ENCODE measurements at places on chromosomes 6 and 20. TPM values are rescaled to one million over a fixed set of nuclear protein-coding genes. Genes with fewer than 3 reads are reported as not detected.

Gene NRSN1
- not detected for total RNA-seq

Gene SOX4
- 1.6 TPM for total RNA-seq

Gene NKX2-4
- not detected for total RNA-seq

GRCh38 chr6:39794231-39794630 is 2.1 kb downstream of the DAAM2 start:
- no peak for DNase-seq
- no peak overlapping the region for H3K27ac ChIP-seq
- H3K4me1 ChIP-seq = no peaks in the 10 kb centered on the region
- no peaks in the 10 kb centered on the region for H3K36me3 ChIP-seq
- H3K27me3 ChIP-seq = peaks cover 37% of the 10 kb centered on the region
- H3K4me3 ChIP-seq = no peak overlapping the region

GRCh38 chr6:53009511-53009910 is 14.4 kb upstream of the GSTA4 start:
- no peaks in the 10 kb centered on the region for H3K27me3 ChIP-seq
- H3K36me3 ChIP-seq = peaks cover 21% of the 10 kb centered on the region
- no peak overlapping the region for H3K4me3 ChIP-seq
- DNase-seq = no peak
- H3K4me1 ChIP-seq = no peaks in the 10 kb centered on the region

DNA sequence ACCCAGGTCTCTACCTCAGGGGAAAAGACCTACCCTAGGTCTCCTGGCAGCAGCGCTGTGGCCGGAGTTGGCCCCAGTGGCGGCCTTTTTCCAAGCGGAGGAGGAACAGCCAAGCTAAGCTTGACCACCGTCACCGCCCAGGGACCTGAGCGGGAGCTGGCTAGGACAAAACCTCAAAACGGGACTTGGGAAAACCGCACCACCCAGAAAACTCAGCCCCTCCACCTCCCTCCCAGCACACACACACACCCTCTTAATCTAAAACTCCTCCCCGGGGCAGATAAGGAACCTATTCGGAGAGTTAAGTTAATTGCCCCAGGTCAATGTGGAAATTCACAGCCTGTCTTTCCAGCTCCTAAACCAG is 2.7 kb upstream of the TRERF1 start:
- DNase-seq = no peak
- peak overlapping the region; percentile 97 for H3K4me3 ChIP-seq
- H3K36me3 ChIP-seq = no peaks in the 10 kb centered on the region
- peaks cover 4% of the 10 kb centered on the region for H3K27me3 ChIP-seq
- no peak overlapping the region for H3K27ac ChIP-seq

- no peak overlapping the region for H3K27ac ChIP-seq
- H3K4me3 ChIP-seq = no peak overlapping the region
- no peak for DNase-seq
Measured at GRCh38 chr6:169800668-169801395, 49.4 kb downstream of the ERMARD start.

DNA sequence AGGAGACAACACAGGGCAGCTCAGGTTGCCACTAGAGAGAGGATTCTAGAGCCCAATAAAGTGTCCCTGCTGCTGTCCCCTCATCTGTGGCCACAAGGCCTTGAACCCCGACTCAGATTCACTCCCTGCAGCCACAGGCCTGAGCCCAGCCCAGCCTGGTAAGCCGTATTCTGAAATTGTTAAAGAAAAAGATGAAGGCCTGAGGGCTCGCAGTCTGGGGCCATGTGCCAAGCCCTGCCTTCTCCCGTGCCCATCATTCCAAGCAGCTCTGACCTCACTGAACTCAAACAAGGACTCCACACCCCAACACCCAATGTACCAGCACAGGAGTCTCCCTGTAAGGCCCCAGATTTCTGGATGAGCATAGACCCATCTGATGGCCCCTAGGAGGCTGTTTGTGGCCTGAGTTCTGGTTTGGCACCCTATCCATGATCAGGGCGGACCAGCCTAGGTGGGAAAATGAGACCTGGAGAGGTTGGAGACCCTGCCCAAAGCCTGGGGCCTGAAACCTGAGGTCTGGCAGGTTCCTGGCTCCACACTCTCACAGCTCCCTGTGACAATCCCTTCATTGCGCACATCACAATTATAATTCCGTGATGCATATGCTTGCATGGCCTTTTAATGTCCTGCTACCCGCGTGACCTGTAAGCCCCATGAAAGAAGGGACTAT is 62.0 kb upstream of the TOP1 start:
- no peak overlapping the region for H3K27ac ChIP-seq
- no peaks in the 10 kb centered on the region for H3K36me3 ChIP-seq
- no peak for DNase-seq
- peaks cover 8% of the 10 kb centered on the region for H3K27me3 ChIP-seq
- no peak overlapping the region for H3K4me3 ChIP-seq

DNA sequence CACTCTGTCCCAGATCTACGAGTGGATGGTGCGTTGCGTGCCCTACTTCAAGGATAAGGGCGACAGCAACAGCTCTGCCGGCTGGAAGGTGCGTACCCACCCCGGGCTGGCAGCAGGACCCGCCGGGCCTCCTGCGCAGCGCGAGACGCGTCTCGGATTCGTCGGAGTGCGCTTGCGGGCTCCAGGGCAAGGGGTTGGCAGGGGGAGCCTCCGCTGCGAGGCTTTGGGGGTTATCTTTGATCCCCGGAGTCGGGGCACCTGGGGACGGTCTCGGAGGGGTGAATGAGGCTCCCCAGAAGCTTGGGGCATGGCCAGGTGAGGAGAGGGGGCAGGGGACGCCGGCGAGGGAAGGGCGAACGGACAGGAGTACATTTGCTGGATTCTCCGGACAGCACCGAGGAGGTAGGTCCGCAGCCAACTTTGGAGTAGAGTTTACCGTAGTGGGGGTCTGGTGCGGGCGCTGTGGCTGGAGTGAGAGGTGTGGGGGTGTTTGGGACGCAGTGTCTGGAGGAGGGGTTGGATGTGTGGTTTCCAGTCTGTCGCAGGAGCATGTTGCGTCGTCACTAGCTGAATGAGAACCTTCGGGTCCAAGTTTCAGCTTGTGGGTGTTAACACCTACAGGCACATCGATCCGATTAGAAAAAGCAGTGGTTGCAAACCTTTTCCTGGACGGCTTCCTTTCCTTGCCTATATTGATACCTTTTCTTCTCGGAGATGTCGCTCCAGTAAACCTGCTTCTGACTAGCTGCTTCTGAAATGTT is 1.2 kb downstream of the FOXO3 start:
- peaks cover 15% of the 10 kb centered on the region for H3K36me3 ChIP-seq
- no peak for DNase-seq
- H3K4me3 ChIP-seq = peak overlapping the region; percentile 39

Data from activated CD8-positive, alpha-beta T cell treated with anti-CD3 and anti-CD28 coated beads for 36 hours (primary cell).